ENCODE measurements at places on chromosomes 2 and 18. TPM values are rescaled to one million over a fixed set of nuclear protein-coding genes. Genes with fewer than 3 reads are reported as not detected.

The SLC5A7 gene
- total RNA-seq: not detected

The CDH20 gene
- not detected for total RNA-seq

The SERPINB4 gene
- 0.08 TPM for total RNA-seq

The CIB4 gene
- 0.38 TPM for total RNA-seq

The MARS2 gene
- total RNA-seq: 10.8 TPM

The C18orf32 gene
- 22.0 TPM for total RNA-seq

The CYRIA gene
- total RNA-seq: 0.31 TPM

The SATB2 gene
- total RNA-seq: 2.9 TPM

The CHN1 gene
- 18.9 TPM for total RNA-seq

The ANKAR gene
- total RNA-seq: 1.7 TPM

The FNDC4 gene
- 3.7 TPM for total RNA-seq

The CLEC4F gene
- not detected for total RNA-seq

The LOXHD1 gene
- total RNA-seq: not detected

The LYPD6B gene
- not detected for total RNA-seq

The PARD3B gene
- 1.1 TPM for total RNA-seq

The SNORC gene
- 9.6 TPM for total RNA-seq

The CD8A gene
- total RNA-seq: 0.60 TPM

The SF3B6 gene
- total RNA-seq: 170 TPM

The CFAP210 gene
- 0.27 TPM for total RNA-seq

The ASPRV1 gene
- 0.23 TPM for total RNA-seq

The HOXD9 gene
- total RNA-seq: 1.8 TPM

The ERBB4 gene
- not detected for total RNA-seq

The ASAP2 gene
- 45.5 TPM for total RNA-seq

The DPP10 gene
- total RNA-seq: not detected

The CCDC141 gene
- not detected for total RNA-seq

The REG3G gene
- total RNA-seq: not detected

The DPP4 gene
- total RNA-seq: 0.56 TPM

The REEP1 gene
- total RNA-seq: 0.88 TPM

The LIPT1 gene
- 3.1 TPM for total RNA-seq

The DCDC2C gene
- 0.38 TPM for total RNA-seq

The LOXL3 gene
- 0.50 TPM for total RNA-seq

The ATOH8 gene
- 13.2 TPM for total RNA-seq

The MBOAT2 gene
- total RNA-seq: 47.7 TPM

The BMPR2 gene
- 15.6 TPM for total RNA-seq

The CDH2 gene
- 43.1 TPM for total RNA-seq

The LRRC30 gene
- total RNA-seq: not detected

The CFC1B gene
- total RNA-seq: not detected

The BCL11A gene
- 0.02 TPM for total RNA-seq

The SEMA4F gene
- 12.0 TPM for total RNA-seq

The RAB31 gene
- total RNA-seq: 22.0 TPM
